Activated T-helper 1 cell treated with anti-CD3 and anti-CD28 coated beads, Interleukin-12 subunit alpha, Interleukin-12 subunit beta, Interleukin-2, Interleukin-4 antibody, amounts not matched to agents 30 ng/mL and 10 ng/mL and 1 ng/mL, durations not matched to agents 14 hours and 24 hours and 36 hours (primary cell): ENCODE measurements at places on chromosomes 12 and 14.

- DNase-seq, result no peak
Observed at GRCh38 chr14:100526057-100526456, 61.2 kb downstream of the BEGAIN start.

DNA sequence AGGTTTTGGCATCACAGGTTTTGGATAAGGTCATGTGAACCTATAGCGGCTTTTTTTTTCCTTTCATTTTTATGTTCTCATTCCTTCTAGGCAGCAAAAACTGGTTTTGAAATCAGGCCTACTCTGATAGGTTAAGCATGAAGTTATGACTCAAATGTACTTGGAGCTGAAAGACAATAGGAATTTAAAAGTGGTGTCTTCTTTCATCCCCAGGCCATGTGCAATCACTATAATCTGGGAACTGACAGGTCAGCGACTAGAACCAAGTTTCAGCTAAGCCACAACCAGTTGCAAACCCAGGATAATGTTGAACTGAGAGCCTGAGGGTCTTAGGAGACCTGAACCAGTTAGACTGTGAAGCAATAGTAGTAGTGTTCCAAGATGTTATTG lies 74.3 kb downstream of the ANO6 start:
- DNase-seq, result no peak

DNA sequence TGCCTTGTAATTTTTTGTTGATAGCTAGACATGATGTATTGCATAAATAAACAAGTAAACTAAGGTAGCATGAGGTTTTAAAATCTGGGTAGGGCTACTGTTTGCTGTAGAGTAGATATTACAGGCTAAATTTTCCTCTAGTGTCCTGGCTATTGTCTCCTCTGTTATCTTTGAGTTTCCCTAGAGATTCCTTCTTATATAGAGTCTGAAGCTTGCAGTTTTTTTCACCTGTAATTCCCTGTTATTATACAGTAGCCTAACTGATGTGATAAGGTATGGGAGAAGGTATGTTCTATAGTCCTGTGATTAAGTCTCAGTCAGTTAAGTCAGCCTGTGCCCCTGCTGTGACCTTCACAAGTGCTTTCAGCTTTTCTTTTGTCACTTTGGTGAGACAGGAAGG lies 9.5 kb downstream of the ETFBKMT start:
- DNase-seq, result no peak

GRCh38 chr12:50302686-50303085 lies 19.4 kb upstream of the LIMA1 start:
- no peak for DNase-seq

GRCh38 chr12:53939141-53940108 lies 794 bp downstream of the HOXC13 start:
- DNase-seq, result no peak

GRCh38 chr12:82838827-82839226 lies 152.1 kb downstream of the TMTC2 start:
- DNase-seq, result no peak

DNA sequence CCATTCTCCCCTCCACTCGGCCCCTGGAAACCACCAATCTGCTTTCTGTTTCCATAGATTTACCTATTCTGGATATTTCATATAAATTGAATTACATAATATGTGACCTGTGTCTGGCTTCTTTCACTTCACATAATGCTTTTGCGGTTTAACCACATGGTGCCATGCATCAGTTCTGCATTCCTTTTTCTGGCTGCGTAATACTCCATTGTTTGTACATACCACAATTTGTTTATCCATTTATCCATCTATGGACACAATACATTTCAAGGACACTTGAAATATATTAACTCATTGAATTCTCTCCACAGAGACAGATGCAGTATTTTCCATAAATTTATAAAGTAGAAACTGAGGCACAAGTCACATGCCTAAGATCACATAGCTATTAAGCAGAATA lies 110.3 kb upstream of the ETV6 start:
- no peak for DNase-seq

GRCh38 chr12:54004841-54005530 lies 3.8 kb upstream of the HOXC8 start:
- DNase-seq, result no peak
